ENCODE measurements at places on chromosomes 11 and 22. TPM values are rescaled to one million over a fixed set of nuclear protein-coding genes. Genes with fewer than 3 reads are reported as not detected.
A peak's percentile ranks its signal among the peaks of the same experiment; 100 is the strongest.

PRG3 gene
- not detected for total RNA-seq

CFAP300 gene
- 1.5 TPM for total RNA-seq

TNNI2 gene
- total RNA-seq: not detected

GLYAT gene
- total RNA-seq: not detected

MRGPRX3 gene
- not detected for total RNA-seq

C1QTNF5 gene
- 2.2 TPM for total RNA-seq

SPON1 gene
- 4.3 TPM for total RNA-seq

DNA sequence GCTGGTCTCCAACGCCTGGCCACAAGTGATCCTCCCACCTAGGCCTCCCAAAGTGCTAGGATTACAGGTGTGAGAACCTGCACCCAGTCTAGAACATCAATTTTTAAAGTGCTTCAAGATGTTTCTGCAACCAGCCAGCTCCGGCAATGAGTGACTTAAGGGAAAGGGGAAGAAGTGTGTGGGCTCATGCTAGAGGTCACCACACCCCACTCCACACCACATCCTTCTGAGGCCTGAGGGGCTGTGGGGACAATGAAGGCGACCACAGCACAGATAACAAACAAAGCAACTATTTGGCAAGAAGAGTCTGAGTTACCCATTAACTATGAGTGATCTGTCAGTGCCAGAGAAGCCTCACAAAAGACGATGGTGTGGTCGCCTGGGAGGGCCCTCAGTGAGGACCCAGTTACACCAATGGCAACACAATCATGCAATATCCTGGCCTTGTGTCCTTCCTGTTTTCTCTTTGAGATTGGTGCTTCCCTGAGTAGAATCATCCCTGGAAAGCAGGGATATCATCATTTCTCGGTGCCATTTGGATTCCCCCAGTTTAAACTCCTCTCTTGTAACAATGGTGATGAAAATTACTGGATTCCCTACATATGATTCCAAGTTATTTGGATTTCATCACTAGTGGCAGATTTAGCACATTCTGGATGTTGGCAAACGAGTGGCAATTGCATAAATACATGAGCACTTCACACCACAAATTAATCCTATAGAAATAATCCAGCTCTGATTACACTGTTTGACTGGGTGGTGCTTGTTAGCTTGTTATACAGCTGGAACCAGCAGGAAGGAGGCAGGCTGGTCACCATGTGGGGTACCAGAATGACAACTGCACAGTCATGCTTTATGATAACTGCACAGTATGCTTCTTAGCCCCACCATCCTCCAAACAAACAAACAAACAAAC is 18.4 kb downstream of the ABTB2 start:
- no peak overlapping the region for H3K27ac ChIP-seq
- H3K4me1 ChIP-seq: peaks cover 5% of the 10 kb centered on the region
- H3K36me3 ChIP-seq: no peaks in the 10 kb centered on the region
- no peak overlapping the region for H3K4me3 ChIP-seq
- no peak for DNase-seq

DNA sequence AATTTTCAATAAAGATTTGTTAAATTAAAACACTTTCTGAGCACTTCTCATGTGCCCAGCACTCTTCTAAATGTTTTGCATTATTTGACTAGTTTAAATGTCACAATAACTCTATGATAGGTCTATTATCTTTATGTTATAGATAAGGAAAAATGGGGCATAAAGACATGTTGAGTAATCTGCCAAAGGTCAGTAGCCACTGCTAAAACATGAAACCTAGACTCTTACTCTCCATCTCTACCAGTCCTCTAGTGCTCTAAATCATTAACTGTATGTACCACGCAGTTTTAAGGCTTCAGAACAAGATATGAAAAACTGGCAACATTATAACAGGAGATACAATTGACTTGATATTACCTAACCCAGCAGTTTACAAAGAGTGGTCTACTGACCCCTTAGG is 6.9 kb downstream of the RAB6A start:
- H3K4me3 ChIP-seq: no peak overlapping the region
- no peak overlapping the region for H3K27ac ChIP-seq
- H3K36me3 ChIP-seq: no peaks in the 10 kb centered on the region
- DNase-seq: no peak

DNA sequence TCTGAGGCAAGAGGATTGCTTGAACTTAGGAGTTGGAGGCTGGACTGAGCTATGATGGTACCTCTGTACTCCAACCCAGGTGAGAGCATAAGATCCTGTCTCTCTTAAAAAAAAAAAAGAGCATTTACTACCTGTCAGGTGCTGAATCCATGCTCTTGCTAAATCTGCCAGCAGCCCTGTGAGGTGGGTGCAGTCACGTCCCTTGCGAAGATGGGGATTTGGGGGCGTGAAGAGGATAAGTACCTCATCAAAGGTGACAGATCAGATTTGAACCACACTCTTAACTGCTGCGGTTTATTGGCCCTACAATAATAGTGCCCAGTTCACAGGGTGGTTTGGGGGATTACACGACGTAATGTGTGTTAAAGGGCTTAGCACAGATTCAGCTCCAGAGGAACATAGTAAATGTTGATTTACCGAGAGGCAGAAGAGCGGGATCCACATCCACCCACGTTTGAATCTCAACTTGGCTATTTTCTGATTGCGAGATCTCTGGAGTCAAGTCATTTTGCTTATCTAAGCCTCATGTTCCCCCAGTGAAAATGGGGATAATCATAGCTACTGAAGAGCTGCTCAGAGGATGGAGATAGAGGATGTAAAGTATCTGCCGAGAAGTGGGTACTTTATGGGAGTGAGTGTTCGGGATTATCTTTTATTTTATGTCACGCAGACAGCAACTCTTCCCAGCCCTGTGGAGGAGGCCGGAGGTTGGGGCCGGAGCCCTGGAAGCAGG is 28.1 kb upstream of the LRRC10B start:
- no peaks in the 10 kb centered on the region for H3K4me1 ChIP-seq
- H3K27ac ChIP-seq: no peak overlapping the region
- DNase-seq: no peak
- H3K4me3 ChIP-seq: no peak overlapping the region
- no peaks in the 10 kb centered on the region for H3K36me3 ChIP-seq
- H3K27me3 ChIP-seq: no peaks in the 10 kb centered on the region

DNA sequence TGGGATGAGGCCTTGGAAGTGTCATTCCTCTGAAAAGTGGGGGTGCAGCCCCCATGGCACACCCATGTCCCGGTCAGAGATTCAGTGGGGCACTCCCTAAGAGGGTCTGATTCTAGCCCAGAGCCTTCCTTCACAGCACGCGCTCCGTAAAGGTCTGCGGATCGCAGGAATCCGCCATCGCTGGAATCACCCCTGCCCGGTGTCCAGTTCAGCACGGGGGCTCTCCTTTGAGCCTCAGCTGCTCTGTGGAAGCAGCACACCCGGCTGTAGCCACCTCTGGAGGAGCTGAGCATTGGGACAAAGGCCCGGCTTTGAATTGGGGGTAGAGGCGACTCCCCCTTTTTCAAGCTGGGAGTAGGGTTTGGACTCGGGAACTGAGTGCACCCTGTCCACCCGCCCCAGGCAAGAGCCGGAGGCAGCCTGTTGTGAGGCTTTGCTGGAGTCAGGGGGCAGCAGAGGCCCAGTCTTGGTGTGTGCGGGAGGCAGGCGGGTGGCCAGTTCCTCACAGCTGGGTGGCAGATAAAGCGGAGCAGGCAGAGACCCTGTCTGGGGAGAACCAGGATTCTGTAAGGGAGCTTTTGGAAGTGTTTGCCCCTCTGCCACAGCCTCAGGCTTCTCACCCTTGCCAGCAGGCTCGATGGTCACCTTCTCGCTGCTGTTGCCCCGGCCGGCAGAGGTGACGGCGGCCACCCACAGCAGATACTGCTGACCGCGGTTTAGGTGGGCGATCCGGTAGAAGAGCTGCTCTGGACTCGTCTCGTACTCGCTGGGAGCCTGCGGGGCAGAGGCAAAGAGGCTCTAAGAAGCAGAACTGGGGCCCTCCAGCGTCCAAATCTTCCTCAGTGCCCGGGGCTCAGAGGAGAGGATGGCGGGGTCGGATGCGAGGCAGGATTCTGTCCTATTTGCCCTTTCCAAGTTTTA is 115.9 kb downstream of the CEP164 start:
- no peaks in the 10 kb centered on the region for H3K36me3 ChIP-seq
- H3K4me3 ChIP-seq: no peak overlapping the region
- H3K27ac ChIP-seq: no peak overlapping the region
- H3K27me3 ChIP-seq: peaks cover 6% of the 10 kb centered on the region
- H3K4me1 ChIP-seq: peaks cover 8% of the 10 kb centered on the region
- peak; percentile 27 for DNase-seq

DNA sequence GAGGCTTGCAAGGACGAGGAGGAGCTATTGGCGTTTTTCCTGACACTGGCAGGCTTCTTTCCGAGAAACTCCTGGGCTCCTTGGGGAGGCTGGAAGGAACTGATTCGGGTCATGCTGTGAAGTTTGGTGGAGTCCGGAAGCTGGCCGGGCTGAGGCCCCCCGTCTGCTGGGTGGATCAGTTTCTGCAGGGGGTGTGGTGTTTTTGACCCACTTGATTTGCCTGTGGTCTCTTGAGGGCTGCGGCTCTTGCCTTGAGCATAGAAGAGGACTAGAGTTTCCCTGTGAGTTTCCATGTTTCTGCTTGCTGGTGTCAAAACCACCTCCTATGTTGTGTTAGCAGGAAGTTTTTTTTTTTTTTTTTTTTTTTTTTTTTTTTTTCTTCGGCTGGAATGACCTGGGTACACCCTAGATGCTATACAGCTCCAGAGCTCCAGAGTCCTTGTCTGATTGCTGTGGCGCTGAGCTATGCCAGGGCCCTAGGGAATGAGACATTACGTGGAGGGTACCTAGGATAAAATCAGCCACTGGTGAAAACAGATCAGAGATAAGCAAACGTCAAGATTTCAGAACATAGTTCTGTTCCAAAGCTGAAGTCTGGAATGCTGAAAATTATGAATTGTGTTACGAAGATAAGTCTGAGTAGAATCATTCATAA is 728 bp downstream of the TBC1D22A start:
- H3K27ac ChIP-seq: peak overlapping the region; percentile 75
- no peaks in the 10 kb centered on the region for H3K36me3 ChIP-seq
- H3K4me1 ChIP-seq: no peaks in the 10 kb centered on the region
- H3K4me3 ChIP-seq: peak overlapping the region; percentile 94
- H3K27me3 ChIP-seq: no peaks in the 10 kb centered on the region

DNA sequence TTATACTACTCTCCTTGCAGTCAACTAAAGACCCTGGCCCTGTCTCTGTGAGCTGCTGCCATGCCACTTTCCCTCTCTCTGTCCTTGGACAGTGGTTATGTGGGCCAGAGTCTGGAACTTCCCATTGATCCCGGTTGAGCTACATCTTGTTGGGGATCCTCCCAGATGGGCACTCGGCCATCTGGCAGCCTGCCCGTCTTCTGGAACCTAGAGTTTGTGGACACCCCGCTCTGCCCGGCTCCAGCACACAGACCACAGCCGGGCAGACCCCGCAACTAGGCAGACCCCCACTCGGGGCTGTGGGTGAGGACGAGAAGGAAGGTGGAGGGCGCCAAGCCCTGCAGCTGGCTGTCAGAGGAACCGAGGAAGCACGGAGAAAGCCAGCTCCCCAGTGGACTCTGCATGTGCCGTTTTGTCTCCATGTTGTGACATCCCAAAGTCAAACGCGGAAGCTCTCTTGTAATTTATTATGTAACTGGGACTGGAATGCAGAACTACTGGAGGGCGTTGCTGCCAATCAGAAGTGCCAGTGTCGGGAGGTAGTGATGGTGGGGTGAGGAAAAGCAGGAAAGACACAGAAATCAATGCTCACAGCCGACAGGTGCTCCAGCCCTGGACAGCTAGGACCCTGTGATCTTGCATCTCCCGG is 207.7 kb downstream of the CEP164 start:
- no peak overlapping the region for H3K27ac ChIP-seq
- no peak overlapping the region for H3K4me3 ChIP-seq
- H3K36me3 ChIP-seq: no peaks in the 10 kb centered on the region
- H3K4me1 ChIP-seq: no peaks in the 10 kb centered on the region

DNA sequence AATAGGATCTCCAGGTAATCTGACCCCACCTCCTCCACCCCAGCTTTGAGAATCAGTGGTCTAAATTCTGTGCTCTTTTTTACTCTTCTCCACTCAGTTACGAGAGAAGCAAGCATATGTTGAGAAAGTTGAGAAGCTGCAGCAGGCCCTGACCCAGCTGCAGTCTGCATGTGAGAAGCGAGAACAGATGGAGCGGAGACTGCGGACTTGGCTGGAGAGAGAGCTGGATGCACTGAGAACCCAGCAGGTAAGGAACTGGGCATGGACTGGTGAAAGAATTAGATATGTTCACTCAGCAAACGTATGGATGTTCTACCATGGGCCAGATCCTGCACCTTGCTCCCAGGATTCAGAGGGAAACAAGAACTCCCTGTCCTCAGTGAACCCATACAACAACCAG is 85.7 kb downstream of the AMOTL1 start:
- no peaks in the 10 kb centered on the region for H3K27me3 ChIP-seq
- DNase-seq: no peak
- no peaks in the 10 kb centered on the region for H3K4me1 ChIP-seq
- 0 out of 2 replicates have a peak, but pooled peaks cover 6% of the 10 kb centered on the region for H3K36me3 ChIP-seq

DNA sequence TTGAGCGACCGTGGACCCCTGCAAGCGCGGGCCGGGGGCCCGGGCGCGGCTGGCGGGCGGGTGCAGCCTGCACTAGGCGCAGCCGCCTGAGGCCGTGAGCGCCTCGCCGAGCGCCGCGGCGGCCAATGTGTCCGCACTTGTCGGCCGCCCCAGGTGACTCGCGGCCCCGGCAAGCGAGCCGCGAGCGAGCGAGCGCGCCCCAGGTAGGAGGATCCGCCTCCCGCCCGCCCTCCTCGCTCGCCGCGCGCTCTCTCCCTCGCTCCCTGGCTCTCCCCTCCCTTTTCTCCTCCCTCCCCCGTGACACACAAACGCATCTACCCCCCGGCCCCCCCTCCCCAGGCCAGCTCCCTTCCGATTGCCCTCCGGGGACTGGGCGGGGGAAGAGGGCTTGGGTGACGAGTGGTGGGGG is at the start of gene WNT7B:
Gene WNT7B (minus strand): TSS at position 160 of the 409 bp plus-strand sequence. CDS start 408 bp downstream, outside the sequence.
- H3K4me3 ChIP-seq: peak within 1 kb of the TSS; percentile 14
- no peak for DNase-seq
- peaks cover 64% of the 10 kb centered on the region for H3K27me3 ChIP-seq
- H3K27ac ChIP-seq: no peak within 1 kb of the TSS
- peaks cover 3% of the 10 kb centered on the region for H3K4me1 ChIP-seq

- no peak for DNase-seq
- no peaks in the 10 kb centered on the region for H3K27me3 ChIP-seq
- H3K4me1 ChIP-seq: no peaks in the 10 kb centered on the region
- H3K4me3 ChIP-seq: no peak overlapping the region
- H3K27ac ChIP-seq: no peak overlapping the region
- no peaks in the 10 kb centered on the region for H3K36me3 ChIP-seq
Observed at GRCh38 chr11:113932788-113933187, 28.2 kb downstream of the HTR3B start.

DNA sequence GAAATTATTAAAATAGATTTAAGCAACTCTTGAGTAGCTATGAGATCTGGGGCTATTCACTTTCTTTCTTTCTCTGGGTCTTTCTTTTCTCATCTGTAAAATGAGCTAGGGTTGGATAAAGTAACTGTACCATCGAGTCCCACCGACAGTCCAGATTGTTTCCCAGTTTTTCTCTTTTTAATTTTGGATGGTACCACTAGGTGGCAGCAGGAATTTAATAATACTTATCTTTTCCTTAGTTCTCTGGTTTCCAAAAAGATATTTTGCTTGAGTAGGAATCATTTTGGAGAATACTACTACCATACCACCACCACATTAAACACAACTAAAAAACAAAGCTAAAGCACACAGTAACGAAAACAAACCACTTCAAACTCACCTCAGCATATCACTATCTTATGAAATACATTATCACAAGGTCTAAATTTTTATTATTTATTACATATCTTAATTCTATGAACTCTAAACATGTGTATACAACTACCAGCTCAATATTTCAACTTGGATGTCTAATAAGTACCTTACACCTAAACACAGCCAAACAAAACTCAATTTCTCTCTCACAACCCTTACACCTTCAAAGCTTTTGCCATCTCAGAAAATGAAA is 584.0 kb downstream of the KCNA4 start:
- no peak overlapping the region for H3K27ac ChIP-seq
- no peaks in the 10 kb centered on the region for H3K4me1 ChIP-seq
- no peaks in the 10 kb centered on the region for H3K36me3 ChIP-seq
- no peaks in the 10 kb centered on the region for H3K27me3 ChIP-seq
- H3K4me3 ChIP-seq: no peak overlapping the region
- no peak for DNase-seq
